CD8-positive, alpha-beta memory T cell (primary cell): ENCODE measurements at places on chromosomes 7 and 10. TPM values are rescaled to one million over a fixed set of nuclear protein-coding genes. Genes with fewer than 3 reads are reported as not detected.

TSPAN12 gene
- not detected for total RNA-seq

CALML3 gene
- not detected for total RNA-seq

ANXA8 gene
- not detected for total RNA-seq

SPDYE9 gene
- total RNA-seq, result not detected

RASA4B gene
- total RNA-seq, result 23.9 TPM

KLLN gene
- 0.80 TPM for total RNA-seq

PLAU gene
- total RNA-seq, result 1.6 TPM

EPHA1 gene
- 2.8 TPM for total RNA-seq

HOXA7 gene
- not detected for total RNA-seq

TCERG1L gene
- 0.68 TPM for total RNA-seq

SMIM30 gene
- total RNA-seq, result 52.4 TPM
